Spinal cord (tissue), 10 donors: ENCODE measurements at places on chromosomes 16 and 17. TPM values are rescaled to one million over a fixed set of nuclear protein-coding genes. Genes with fewer than 3 reads are reported as not detected.

Gene TMC8
- 2.2 TPM for total RNA-seq

- no peak for DNase-seq
Observed at GRCh38 chr16:69217433-69217832, 30.5 kb downstream of the SNTB2 start.

Gene GRAP
- total RNA-seq: 5.1 TPM

GRCh38 chr16:13594823-13595222 is 325.1 kb upstream of the ERCC4 start:
- no peak for DNase-seq

- no peak for DNase-seq
Observed at GRCh38 chr16:52581530-52581929, 34.6 kb upstream of the TOX3 start.
